ENCODE measurements at places on chromosomes 7 and 10.

- DNase-seq = no peak
Observed at GRCh38 chr7:39650676-39651075, 27.3 kb downstream of the RALA start.

DNA sequence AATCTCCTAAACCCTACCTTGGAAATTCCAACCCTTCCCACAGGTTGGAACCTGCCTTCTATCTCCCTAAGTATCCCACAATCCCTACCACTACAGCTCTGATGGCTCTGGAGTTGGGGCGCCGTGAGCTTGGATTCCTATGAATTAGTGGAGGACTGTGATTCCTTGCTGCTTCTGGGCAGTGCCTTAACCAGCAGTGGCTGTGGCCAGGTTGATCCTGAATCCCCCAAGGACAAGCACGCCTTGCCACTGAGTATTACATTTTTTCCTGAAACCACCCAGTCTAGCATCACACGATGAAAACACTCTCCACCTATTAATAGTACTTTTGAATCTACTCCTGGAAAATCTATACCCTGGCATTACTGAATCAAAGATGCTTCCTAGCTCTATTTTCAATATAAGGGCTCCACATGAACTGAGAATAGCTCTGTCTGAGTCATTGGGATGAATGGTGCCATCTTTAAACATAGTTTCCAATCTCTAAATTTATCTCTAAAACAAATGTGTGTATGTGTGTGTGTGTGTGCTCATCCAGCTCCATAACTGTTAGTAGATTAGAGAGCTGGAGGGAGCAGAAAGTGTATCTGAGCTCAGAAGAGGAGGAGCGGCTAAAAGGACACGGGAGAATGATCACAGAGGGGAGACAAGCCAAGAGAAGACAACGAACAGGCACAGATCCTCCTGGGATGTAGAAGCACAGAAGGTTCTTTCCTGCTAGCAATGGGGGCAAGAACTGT, 11.9 kb upstream of the INPP5F start:
- DNase-seq = no peak

GRCh38 chr7:86469680-86470295, 173.9 kb upstream of the GRM3 start:
- DNase-seq = peak; percentile 64

DNA sequence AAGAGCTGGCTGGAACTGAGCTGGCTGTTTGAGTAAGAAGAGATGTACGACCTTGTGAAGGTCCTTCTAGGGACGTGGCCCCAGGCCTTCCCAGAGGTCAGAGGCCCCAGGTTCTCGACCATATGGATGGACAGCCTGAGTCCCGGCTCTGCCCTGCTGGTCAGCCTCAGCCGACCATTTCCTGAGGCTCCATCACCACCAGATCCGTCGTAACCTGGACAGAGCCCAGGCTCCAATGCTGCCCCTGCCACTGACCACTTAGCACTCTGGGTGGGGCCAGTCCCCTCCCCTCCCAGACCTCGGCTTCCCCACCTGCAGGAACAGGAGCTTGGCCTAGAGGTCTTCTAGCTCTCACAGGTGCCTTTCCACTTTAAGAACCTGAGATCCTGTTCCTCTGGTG, 10.6 kb upstream of the INMT start:
- DNase-seq = no peak

- DNase-seq = no peak
Observed at GRCh38 chr7:142331941-142332340, 74.1 kb upstream of the PRSS58 start.

DNA sequence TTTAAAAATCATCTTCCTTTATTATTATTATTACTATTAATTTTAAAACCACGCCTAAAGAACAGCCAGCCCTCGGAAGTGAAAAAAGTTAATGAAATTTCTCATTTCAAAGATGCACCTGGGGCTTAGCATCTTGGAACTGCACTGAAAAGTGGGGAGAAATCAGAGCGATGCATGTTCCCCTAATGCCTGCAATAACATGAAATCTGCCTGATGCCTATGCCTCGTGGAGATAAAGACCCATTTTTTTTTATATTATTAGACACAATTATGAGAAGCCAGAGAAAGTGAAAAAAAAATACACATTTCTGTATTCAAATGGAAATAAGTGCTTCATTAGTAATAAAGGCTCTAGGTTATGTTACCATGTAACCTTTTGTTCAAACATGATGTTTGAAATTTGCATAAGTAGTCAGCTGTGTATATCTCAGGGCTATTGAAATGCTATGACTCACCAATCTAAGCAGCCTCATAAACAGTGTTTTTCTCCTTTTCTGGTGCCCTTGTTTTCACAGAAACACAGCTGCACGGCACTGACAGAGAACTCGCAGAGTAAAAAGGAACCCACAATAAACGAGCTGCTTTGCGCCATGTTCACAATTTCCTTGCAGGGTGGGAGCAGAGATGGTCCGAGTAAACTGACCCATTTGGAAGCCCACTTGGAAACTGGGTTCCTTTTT, 175.8 kb upstream of the PRKCQ start:
- no peak for DNase-seq

DNA sequence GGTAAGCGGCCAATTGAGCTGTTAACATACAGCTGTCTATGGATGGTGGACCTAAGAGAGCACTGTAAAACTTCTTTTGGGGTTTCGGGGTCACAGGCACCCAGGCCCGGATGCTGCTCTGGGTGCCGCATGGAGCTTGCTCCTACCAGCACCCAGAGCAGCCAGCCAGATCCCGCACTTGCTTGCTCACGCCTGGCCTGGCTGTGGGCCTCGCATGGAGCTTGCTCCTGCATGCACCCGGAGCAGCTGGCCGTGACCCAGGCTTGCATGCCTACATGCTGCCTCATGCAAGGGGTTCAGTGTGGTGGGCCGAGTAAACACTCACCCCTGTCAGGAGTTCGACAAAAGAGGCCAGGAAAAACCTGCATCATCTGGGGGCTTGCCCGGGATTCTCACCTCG, 896.9 kb downstream of the SORCS1 start:
- no peak for DNase-seq

DNA sequence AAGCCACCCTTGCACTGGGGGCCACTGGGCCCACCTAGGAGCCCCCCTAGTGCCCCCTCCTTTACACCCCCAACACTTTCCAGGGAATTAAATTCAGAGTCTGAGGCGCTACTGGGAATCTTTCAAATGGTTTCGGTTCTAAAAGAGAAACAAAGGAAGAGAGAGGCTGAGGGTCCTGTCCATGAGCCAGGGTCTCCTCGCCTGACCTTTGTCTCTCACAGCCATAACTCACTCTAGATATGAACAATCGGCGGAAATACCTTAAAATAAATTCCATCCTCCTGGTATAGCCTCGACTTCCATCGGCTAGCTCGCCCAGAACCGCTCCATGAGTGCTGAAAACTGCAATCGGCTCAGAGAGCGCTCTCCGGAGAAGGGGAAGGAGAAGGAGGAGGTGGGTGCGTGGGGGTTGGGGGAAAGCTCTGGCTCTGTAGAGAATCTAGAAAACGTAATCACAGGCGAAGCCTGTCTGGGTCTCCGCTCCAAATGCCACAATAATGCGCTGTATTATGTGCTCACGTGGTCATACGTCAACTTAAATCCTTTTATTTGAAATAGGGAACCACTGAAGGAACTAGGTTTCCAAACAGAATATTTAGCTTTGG, 12.6 kb downstream of the HOXA4 start:
- DNase-seq = no peak

GRCh38 chr7:139522830-139523198, 671 bp upstream of the CLEC2L start:
- no peak for DNase-seq

DNA sequence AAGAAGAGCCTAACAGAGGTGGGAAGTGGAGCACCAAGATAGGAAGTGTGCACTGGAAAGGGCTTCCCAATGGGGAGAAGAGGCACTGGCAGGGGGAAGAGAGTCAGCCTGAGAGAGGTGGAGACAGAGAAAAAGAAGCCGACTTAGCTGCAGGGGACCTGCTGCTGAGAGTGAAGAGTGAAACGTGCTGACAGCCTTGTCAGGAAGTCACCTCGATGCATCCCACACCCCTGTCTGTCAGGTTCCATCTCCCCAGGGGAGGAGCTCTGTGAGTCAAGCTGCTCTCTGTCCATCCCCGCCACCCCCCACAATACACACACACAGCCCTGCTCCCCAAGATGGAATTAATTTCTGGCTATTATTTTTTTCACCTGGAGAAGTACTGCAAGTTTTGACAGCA, 14.0 kb downstream of the KAZALD1 start:
- DNase-seq = no peak

DNA sequence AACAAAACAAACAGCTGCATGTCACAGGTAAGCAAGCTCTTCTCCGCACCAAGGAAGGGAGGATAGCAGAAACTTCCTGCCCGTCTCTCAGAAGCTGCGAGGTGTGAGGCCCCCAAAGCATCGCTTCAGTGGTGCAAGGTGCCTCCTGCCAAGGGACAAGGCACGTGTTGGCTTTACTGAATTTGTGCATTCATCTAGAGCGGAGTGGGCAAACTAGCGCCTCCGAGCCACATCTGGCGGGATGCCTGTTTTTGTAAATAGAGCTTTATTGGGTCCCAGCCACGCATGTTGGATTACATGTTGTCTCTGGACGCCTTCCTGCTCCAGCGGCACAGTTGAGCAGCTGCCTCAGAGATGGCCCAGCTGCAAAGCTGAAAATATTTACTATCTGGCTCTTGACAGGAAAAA, 27.7 kb downstream of the PHYH start:
- no peak for DNase-seq

GRCh38 chr10:113735913-113736312, 15.6 kb upstream of the PLEKHS1 start:
- peak; percentile 83 for DNase-seq

- DNase-seq = no peak
Observed at GRCh38 chr7:34772296-34772938, 114.4 kb downstream of the NPSR1 start.

DNA sequence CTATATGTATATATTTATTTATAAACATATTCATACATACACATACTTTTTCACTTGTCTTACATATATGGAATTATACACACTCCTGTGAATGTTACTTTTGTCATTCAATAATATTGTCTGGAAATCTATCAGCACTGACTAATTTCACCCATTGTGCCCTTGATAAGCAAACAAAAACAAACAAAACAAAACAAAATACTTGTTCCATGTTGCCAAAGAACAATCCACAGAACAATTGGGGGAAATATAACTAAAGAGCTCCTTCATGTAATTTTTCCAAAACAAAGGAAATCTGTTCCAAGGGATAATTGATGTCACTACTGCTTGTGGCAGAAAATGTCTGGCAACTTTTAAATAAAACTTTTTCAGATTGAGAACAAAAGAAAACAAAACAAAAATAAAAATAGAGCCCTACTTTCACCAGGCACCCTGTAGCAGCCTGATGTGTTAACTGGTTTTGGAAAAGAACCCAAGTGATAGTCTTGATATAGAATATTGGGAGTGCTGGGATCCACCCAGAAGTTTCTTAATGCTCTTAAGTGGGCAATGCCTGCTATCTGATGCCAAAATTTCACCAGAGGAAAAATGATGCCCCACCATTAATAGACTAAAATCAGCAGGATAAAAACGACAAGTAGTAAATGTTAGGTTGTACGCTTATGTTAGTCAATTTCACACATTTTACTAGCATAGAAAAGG, 34.0 kb upstream of the CCDC7 start:
- DNase-seq = no peak

Data from NCI-H146 (cell line).